ENCODE measurements at places on chromosomes 2 and 18.

GRCh38 chr2:225272173-225272572, 127.3 kb upstream of the NYAP2 start:
- DNase-seq = no peak

GRCh38 chr18:54134053-54134452, 90.4 kb downstream of the MBD2 start:
- DNase-seq = no peak

DNA sequence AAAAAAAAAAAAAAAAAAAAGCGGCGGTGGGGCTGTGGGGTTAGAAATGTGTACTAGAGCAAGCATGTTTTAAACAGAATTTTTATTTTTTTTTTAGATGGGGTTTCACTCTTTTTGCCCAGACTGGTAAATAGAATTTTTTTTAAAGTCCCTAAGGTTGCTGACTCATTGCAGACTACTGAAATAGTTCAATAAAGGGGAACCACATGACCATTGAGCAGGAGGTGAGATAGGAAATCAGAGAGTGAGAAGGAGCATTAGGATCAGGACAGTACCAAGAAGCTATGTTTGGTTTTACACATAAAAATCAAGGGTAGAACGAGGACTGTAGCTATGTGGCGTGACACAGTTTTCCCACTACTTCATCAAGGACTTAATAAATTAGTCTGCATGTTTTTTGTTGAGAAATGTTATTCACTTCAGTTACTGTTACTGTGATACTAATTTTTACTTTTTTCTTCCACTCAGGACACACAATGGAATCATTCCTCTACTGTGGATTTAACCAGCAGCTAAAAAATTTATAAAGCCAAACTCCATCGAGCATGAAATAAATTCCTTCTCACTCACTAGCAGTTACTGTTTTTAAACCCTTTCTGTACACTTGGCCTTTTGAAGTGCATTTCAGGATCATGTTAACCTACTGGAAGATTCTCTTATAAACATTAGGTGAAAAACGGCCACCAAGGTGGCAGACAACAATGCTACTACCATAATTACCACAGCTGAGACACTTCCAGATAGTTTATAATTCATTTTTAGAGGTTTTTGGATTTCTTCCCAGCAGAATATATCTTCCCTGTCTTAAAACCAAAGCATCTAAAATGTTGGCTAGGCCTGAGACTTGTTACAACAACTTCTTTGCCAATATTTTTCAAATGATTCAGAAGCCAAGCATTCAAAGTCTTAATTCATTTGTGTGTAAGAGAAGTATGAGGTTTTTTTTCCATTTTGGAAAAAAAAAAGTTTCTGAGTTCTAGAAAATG, 33.2 kb downstream of the LAMA1 start:
- no peak for DNase-seq

- DNase-seq = no peak
Measured at GRCh38 chr2:218020281-218020680, 17.5 kb upstream of the TNS1 start.

GRCh38 chr2:147232225-147232669, 612.6 kb upstream of the ACVR2A start:
- no peak for DNase-seq

DNA sequence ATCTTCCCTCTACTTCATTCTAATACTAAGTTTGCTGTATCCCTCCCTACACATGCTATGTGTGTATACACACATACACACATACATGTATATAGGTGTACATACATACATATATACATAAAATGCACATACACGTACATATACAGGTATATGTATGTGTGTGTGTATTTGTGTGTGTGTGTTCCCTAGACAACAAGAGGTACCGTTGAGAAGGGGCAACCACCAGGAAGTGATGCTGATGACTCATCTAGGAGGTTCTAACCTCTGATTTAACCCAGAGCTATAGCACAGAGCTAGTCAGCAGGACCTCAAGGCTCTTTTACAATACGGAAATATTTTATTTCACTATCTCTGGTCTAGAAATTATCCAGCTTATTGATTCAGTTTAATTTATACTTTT, 139.2 kb downstream of the LAMA3 start:
- DNase-seq = peak; percentile 23

- DNase-seq = peak; percentile 33
Measured at GRCh38 chr2:105919826-105920225, 175.1 kb downstream of the NCK2 start.

DNA sequence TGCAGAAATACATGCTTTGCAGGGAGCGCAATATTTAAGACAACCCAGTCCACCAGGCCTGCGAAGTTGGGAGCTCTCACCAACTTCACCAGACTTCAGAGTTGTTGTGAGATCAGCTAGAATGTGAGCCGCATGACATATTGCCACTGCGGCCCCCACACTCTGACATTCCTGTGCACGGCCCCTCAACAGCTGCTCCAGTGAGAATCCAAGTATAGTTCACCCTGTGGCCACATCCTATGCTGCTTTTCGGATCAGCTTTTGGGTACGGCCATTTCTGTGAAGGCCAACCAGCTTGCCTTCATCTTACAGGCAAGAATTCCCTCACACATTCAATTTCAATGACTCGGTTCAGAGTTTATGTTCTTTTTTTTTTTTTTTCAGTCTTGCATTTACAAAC, 177.8 kb downstream of the SOX11 start:
- no peak for DNase-seq

DNA sequence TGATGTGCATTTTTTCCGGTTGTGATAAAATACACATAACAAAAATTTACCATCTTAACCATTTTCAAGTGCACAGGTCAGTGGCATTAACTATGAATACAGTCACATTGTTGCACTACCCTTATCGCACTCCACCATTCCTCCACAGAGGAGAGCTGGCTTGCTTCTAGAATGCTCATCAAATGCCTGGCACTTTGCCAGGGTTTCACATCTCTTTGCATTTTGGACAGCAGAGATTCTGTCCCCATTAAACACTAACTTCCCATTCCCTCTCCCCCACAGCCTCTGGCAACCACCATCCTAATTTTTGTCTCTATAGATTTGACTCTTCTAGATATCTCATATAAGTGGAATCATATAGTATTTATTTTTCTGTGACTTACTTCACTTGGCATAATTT, 165.0 kb downstream of the ASB1 start:
- no peak for DNase-seq

DNA sequence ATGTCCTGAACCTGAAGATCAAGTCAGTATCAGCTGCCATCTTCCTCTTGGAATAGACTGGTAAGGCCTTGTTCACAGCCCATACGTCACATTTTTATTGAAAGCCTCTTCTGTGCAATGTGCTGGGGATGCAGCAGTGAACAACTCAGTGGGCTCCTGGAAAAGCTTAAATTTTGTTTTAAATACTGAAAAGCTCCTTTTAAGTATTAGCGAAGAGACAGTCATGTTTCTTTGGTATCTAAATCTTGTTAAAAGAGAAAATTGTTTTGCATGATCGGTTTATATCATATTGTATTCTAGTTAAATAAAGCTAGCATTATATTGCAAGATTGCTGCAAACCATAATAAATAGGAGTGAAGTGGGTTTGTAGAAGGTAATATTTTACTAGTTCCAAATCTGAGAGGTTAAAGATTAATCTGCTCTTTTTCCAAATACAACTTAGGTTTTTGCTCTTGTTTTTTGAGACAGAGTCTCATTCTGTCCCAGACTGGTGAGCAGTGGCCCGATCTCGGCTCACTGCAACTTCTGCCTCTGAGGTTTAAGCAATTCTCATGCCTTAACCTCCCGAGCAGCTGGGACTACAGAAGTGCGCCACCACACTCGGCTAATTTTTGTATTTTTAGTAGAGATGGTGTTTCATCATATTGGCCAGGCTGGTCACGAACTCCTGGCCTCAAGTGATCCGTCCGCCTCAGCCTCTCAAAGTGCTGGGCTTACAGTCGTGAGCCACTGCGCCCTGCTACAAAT, 1.6 kb upstream of the RMDN2 start:
- no peak for DNase-seq

- DNase-seq = no peak
Measured at GRCh38 chr18:70982292-70982691, 693.4 kb downstream of the SOCS6 start.

- no peak for DNase-seq
Measured at GRCh38 chr2:100417711-100418124, 250 bp upstream of the CHST10 start.

GRCh38 chr2:32741575-32741974, 113.7 kb downstream of the TTC27 start:
- no peak for DNase-seq

DNA sequence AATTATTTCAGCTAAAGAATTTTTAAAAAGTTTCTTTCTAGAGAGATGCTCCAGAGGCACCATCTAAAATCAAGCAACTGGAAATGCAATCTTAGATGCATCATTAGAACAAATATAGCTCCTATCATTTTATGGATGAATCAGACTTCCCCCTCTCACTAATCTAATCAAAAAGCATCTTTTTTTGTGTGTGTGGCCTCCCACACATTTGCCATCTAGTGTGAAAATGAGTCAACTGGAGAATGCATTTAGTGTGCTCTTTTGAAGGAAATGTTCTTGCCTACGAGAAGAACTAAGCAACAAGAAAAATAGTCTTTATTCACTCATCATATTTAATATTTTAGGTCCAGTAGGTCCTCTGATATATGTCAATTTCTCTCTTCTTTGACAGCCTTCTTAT, 39.5 kb upstream of the FIGN start:
- DNase-seq = no peak

DNA sequence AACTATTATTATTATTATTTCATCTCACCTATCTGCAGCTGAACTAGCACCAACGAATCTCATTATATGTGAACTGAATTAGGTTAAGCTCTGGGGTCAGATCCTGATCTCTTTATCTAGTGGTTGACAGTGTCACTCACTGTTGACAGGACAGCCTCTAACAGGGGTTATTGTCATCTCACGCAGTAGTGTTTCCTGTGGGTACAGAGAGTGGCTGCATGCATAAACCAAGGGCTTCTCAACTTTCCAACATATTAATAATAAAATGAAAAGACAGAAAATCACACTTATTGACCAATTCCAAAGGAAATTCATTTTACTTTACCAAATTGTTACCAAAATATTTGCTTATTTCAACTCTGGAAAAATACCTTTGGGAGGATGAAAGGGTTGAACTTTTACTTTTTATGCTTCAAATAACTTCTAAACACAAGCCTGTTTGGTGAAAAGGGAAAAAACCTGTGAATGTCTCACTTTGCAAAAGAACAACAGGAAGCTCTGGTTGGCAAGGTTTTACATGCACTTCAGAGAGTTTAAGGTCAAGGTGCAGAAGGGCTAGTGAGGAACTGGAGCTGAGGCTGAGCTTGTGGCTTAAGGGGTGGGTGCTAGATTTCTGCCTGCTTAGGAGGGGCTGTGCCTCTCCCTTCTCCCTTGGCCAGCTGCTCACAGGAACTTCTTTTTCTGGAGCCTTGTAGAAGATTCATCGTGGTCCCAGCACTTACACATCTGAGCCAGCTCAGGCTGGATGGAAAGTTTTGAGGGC, 72.6 kb downstream of the CTAGE1 start:
- DNase-seq = no peak

DNA sequence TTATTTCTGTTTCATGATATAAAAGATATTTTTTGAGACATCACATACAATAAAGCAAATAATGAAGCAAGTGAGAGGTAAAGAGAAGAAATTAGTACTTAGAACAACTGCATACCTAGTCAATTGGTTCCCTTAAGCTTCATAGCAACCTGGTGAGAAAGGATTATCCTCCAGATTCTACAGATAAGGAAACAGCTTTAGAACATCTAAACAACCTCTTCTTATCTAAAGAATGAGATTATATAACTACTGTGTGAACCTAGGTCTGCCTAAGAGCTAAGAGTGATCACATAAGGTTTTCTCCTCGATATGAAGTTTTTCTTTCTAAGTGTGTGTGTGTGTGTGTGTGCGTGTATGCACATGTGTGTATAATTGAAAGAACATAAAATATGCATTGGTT, 265.1 kb downstream of the NOL4 start:
- no peak for DNase-seq

DNA sequence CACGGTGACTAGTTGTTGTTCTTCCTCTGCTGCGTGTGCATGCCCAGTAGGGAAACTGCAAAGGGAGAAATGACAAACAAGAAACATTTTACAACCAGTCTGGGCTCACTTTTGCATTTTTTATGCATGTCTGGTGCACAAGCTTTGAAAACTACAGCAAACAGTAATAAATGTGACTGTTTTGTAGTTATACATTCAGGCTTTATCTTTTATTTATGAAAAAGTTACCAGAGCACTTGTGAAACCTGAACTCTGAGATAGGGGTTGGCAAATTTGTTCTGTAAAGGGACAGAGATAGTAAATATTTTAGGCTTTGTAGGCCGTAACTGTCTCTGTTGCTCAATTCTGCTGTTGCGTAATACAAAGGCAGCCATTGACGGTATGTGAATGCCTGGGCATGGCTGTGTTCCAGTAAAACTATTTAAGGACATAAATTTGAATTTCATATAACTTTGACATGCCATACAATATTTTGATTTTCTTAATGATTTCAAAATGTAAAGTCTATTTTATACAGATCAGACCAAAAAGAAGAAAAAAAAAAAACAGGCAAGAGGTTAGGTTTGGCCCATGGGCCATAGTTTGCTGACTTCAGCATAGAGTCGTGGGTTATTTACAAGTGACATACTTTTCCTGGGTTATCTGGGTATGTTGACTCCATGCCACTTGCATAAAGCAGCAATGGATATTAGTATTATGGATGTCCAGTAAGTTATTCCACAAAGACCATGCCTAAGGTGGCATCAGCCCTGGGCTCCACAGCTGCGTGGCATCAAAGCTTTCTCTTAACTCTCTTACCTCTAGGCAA, 53.6 kb upstream of the EML6 start:
- no peak for DNase-seq

- DNase-seq = no peak
Measured at GRCh38 chr2:5507367-5507766, 184.8 kb upstream of the SOX11 start.

DNA sequence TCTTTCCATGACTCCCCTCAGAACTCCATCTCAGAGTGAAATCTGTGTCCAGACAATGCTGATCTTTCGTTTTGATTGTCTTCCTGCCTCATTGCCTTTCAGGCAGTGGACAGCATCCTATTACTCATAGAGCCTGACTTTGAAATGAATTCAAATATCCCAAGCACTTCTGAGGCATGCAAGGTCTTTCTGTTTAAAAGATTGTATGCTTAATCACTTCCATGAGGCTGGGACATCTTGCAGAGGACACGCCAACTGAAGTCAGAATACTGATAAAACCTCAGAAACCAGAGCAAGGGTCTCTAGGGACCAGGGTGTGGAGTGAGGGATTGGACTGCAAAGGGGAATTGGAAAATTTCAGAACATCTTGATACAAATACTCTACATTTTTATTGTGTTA, 836.5 kb upstream of the ID2 start:
- no peak for DNase-seq

Data from activated T-cell treated with anti-CD3 and anti-CD28 coated beads for 4 hours (primary cell).